Daoy (cell line): ENCODE measurements at places on chromosomes 13 and 19.
A peak's percentile ranks its signal among the peaks of the same experiment; 100 is the strongest.

DNA sequence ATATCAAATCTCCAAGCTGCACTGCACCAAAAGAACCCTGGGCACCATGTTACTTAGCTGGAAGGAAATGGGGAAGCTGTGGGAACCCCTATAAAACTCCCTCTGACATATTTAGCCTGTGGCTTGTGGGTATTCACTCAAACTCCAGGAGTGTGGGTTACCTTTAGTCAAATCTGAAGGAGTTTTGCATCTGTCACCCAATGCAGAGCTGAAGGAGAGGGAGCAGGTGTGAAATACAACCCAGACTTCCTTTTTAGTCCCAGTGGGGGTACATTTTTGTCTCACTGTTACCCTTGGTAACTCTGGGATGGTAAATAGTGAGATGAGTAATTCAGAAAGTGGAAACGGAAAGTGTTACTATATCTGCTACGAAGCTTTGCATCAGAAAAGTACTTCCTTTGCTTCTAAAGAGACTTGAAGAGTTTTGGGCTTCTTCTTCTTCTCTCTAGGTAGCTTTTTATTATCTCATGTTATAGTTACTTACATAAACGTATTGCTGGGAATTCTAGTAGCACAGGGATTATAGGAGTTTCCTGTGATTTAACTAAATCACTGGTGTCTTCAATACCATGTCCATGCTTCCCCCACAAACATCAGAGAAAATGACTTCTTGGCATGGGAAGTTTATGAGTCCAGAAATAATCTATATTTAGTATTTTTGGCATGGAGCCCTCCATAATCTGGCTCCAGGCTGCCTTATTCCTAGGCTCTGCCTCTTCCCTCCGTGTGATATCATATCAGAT is 105.9 kb downstream of the AKAP11 start:
- peak; percentile 26 for DNase-seq

DNA sequence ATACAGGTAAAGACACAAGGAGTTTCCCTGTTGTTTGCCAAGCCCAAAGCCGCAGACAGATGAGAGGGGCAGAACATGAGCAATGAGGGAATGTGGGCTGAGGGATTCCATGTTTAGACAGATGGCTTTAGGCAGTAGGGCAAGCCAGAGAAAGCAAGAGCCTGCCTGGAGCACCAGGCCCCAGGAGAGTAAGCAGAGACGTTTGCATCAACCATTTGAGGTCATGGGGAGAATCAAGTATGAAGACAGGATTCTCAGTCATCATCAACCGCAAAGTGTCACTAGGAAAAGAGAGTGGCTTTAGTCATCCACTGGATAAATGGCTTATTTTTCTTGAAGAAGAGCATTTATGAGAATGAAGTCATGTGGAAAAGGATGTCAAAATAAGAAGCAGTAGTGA is 184.7 kb downstream of the COG6 start:
- peak; percentile 62 for DNase-seq

DNA sequence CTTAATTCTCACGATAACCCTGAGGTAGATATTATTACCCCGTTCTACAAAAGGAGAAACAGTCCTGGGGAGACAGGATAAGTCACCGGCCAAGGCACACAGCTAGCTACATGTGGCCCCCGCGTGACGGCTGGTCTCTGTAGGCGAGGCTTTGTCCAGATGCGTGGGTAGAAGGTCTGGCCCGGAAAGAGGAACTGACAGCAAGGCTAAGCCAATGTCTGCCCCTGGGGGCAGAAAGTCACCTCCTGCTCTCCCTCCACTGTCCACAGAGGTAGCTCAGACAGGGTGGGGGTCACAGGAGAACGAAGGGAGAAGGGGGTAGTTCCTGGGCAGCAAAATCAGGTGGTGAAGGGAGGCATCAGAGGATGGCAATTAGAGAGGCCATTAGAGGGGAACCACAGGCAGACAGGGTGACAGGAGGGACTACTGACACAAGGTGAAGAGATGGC is 1.8 kb downstream of the APOC4 start:
- DNase-seq: no peak

DNA sequence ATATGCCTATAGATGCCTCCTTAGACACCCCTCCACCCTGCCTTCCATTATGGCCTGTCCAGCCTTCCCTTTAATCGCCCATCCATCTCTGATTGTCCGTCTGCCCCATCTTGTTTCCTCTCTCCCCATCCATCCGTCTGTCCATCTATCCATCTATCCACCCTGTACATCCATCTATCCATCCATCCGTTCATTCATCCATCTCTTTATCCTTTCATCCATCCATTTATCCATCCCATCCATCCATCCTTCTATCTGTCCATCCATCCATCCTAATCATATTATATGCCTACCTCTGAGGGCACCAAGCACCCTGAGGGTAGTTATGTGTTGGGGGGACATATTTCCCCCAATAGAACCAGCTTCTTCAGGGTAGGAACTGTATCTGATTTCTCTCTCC is 23.1 kb downstream of the TRPM4 start:
- no peak for DNase-seq

DNA sequence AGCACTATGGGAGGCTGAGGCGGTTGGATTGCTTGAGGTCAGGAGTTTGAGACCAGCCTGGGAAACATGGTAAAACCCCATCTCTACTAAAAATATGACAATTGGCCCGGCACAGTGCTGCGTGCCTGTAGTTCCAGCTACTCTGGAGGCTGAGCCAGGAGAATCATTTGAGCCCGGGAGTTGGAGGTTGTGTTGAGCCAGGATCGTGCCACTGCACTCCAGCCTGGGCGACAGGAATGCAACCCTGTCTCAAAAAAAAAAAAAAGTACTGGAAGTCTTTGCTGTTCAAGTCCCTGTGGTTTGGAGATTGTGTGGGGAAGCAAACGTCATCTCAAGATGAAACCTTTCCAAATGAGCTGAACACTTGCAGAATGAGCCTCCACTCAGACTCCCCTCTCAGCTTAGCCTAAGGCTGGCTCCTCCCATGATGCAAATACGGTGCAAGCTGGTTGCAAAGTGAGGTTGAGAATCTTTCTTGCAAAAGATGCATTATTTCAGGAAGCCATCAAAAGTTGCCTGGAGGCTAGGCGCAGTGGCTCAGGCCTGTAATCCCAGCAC is 46.2 kb downstream of the MYO9B start:
- peak; percentile 22 for DNase-seq

- no peak for DNase-seq
Observed at GRCh38 chr13:92513672-92514071, 712.9 kb upstream of the GPC6 start.

GRCh38 chr19:47587295-47587694 is 14.3 kb upstream of the ZNF541 start:
- no peak for DNase-seq

GRCh38 chr13:24192057-24192810 is 31.7 kb downstream of the SPATA13 start:
- DNase-seq: no peak

DNA sequence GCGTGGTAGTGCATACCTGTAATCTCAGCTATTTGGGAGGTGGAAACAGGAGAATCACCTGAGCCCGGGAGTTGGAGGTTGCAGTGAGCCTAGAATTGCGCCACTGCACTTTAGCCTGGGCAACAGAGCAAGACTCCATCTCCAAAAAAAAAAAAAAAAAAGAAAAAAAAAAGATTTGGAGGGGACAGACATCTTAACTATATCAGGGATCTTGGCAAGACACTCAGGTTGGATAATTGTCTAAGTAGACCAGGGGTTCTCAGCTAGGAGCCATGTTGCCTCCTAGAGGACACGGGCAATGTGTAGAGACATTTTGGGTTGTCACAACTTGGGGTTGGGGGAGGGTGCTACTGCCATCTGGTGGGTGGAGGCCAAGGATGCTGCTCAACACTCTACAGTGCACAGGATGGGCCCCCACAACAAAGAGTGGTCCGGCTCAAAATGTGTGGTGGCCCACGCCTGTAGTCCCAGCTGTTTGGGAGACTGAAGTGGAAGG is 1.9 kb upstream of the ZNF580 start:
- peak; percentile 49 for DNase-seq

- DNase-seq: no peak
Observed at GRCh38 chr19:18905058-18905456, 9.1 kb upstream of the CERS1 start.

DNA sequence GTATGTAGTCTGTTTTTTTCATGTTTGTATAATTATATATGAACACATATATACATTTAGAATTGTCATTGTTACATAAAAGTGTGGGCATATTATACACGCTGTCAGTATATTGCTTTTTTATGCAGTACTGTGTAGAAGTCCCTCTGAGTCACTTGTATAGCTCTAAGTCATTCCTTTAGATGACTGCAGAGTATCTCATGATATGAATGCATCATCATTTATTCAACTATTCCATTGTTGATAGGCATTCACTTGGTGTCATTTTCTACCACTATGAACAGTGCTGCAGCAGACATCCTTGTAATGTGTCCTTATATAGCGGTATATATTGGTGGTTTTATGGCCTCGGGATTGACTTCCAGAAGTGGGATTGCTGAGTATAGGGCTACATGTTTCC is 15.3 kb downstream of the RFXAP start:
- no peak for DNase-seq

GRCh38 chr13:30751183-30751933 is 16.0 kb downstream of the ALOX5AP start:
- DNase-seq: no peak

GRCh38 chr19:51417107-51417809 is at the start of gene SIGLEC10:
Gene SIGLEC10, minus strand, starts transcription at chr19:51417642. Its CDS starts 61 bp downstream, at chr19:51417581.
- DNase-seq: peak; percentile 65

DNA sequence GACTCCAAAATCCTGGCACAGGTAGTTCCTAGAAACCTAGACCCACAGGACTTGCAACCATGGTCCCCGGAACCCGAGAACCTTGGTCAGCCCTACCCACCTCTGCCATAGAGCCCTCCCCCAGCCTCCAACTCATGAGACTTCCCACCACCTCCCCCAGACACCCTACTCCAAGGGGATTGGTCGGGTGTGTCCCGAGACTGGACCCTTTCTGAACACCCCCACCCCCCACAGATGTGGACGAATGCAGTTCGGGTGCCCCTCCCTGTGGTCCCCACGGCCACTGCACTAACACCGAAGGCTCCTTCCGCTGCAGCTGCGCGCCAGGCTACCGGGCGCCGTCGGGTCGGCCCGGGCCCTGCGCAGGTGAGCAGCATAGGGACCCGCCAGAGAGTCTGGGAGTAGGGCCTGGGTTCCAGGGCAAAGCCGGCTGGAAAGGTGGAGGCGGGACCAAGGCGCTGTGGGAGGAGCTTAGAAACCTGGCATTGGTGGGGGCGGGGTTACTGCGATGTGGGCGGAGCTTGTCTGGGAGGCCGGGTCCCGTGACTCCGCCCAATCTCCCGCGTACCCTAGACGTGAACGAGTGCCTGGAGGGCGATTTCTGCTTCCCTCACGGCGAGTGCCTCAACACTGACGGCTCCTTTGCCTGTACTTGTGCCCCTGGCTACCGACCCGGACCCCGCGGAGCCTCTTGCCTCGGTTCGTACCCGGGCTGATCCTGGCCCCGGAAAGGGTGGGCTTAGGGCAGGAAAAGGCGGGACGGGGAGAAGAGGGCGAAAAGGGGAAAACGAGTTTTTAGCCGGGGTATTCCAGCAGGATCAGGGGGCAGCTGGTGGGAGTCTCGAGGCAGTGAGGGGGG is 11.9 kb downstream of the LTBP4 start:
- DNase-seq: no peak

DNA sequence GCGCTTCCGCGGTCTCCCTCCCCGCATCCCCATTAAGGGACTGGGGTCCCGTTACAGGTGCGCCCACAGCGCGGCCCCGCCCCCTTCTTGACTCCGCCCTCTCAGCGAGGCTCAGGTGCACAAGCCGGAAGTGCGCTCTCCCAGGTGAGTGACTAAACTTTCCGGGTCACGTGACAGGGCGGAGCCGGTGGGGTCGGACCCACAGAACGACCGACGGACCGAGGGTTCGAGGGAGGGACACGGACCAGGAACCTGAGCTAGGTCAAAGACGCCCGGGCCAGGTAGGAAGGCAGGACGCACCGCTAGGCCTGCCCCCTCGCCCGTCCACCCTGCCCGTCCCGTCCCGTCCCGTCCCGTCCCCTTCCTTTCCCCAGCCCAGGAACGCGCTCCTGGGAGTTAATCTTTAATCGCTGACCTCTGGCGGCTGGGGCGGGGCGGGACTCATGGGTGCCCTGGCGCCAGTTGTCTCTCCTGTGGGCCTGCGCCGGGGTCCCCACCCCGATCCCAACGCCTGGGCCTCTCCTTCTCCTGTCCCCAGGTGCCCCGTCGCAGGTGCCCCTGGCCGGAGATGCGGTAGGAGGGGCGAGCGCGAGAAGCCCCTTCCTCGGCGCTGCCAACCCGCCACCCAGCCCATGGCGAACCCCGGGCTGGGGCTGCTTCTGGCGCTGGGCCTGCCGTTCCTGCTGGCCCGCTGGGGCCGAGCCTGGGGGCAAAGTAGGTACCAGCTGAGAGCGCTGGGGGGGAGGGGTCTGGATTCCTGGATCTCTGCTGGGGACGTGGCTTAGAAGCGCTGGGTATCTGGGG is at the start of gene CRB3:
Gene CRB3, plus strand, starts transcription at position 202 of the 804 bp plus-strand sequence. Its CDS starts 431 bp downstream, at position 633.
- no peak for DNase-seq

GRCh38 chr19:54478677-54479266 is 5.7 kb upstream of the CDC42EP5 start:
- DNase-seq: peak; percentile 63

DNA sequence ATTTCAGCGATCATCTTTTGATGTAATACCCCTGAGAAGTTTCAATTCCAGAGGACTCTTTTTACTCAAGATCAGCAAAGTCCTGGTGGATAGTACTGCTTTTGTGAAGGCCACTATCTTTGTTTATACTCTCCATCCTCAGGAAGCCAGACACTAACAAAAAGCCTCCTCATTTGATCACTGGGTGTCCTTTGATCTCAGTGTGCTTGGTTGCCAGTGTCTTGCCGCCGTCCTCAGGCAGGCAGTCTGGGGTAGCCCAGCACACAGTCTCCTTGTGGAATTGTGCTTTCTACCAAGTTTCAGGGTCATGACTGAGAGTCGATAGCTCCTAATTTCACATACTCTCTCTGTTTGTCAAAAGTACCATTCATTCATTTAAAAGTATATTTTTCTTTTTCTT is 762.2 kb downstream of the EFNB2 start:
- DNase-seq: no peak

GRCh38 chr13:20505405-20506366 is 20.0 kb downstream of the CRYL1 start:
- DNase-seq: no peak

- DNase-seq: no peak
Observed at GRCh38 chr19:41590936-41591335, 15.0 kb downstream of the CEACAM21 start.

- DNase-seq: no peak
Observed at GRCh38 chr19:46845959-46846459, 4.6 kb downstream of the AP2S1 start.

- no peak for DNase-seq
Observed at GRCh38 chr19:11251650-11252314, 10.5 kb downstream of the DOCK6 start.
